T-helper 2 cell (primary cell): ENCODE measurements at places on chromosomes 12 and 14.

DNA sequence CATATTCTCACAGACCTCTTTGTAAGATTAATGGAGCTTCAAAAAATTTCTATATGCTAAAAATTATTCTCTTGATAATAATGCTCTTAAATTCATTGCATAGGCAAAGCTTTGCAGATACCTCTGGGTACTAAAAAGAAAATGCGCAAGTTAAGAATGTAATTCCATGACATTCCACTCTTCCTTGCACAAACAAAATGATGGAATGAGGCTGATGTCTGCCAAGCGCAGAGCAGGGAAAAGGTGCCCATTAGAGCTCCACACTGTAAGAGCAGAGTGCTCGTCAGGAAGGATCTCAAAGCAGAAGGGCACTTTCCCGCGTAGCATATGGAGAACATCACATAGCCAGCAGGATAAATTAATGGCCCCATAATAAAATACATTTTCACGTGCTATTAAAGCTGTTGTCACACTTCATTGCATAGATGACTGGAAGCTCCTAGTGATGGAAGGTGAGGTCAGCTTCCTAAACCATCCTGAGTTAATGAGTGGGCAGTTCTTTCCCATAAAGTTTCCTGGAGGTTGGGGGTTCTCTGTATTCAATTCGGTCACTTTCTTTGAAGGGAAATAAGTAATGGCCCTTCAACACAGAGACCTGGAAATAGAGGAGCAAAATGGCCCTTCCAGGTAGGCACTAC lies 1058.9 kb downstream of the GALC start:
- DNase-seq: no peak

DNA sequence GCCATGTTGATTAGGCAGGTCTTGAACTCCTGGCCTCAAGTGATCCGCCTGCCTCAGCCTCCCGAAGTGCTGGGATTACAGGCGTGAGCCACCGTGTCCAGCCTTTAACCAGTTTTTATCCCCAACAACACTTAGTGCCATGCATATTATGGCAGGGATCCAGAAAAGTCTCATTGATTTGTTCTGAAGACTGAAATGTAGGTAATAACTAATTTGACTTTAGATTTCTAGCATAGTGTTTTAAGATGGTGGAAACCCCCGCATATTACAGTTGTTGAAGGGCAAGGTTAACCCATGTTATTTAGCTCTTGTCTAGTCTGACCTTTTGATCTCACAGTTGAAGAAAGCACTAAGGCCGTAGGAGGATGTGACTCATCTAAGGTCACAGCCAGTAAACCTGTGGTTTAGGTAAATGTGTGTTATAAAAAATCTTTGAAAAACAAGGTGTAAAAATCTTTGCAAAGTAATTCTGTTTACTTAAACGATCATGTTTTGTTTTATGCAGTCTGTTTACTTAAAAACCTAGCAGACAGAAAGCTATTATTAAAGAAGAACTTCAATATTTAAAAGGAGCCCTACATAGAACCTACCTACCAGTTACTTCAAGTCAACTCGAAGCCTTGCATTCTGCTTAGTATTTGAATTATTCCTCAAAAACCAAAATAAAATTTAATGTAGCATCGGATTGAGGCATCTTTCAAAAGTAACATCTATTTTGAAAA lies 24.8 kb downstream of the BICDL1 start:
- peak; percentile 18 for DNase-seq

DNA sequence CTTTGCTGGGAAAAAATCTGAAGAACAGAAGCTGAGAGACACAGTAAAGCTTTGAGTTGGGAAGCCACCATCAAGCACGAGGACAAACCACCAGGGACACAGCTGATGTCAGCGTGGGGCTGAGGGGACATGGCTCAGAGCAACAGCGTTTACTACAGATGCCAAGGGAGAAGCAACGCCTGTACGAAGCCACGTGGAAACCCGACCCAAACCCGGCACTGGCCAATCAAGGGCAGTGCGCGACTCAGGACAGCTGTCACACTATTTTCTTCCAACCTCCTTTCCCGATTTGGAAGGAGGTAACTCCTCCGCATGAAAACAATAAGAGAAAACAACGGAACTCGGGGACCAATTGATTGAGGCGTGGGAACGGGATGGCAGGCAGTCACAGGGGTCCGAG lies 20.2 kb upstream of the CHGA start:
- no peak for DNase-seq

- DNase-seq: no peak
Observed at GRCh38 chr12:98644433-98644711, 216 bp downstream of the IKBIP start.

DNA sequence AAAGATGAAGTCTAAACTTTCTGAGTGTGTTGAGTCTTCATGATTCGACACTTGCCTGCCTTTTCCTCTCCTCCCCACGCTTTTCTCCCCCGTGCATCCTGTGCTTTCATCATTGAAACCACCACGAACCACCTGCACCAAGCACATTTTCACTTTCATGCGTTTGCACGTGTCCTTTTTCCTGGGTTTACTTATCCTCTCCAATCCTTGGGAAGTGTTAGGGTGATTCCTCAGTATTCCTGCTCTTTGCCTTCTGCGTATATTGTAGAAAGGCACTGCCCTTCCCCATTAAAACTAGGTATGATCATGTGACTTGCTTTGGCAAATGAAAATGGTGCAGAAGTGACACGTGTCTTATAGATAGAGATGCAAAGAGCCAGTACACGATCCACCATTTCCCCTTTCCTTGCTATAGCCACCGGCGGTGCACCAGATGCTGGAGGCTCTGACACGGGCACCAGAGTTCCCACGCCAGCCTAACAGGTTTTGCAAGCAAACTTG lies 106.6 kb downstream of the BRMS1L start:
- no peak for DNase-seq

GRCh38 chr14:92198804-92199203 lies 77.0 kb downstream of the CPSF2 start:
- no peak for DNase-seq

- DNase-seq: no peak
Observed at GRCh38 chr12:64729909-64730587, 29.2 kb downstream of the GNS start.

DNA sequence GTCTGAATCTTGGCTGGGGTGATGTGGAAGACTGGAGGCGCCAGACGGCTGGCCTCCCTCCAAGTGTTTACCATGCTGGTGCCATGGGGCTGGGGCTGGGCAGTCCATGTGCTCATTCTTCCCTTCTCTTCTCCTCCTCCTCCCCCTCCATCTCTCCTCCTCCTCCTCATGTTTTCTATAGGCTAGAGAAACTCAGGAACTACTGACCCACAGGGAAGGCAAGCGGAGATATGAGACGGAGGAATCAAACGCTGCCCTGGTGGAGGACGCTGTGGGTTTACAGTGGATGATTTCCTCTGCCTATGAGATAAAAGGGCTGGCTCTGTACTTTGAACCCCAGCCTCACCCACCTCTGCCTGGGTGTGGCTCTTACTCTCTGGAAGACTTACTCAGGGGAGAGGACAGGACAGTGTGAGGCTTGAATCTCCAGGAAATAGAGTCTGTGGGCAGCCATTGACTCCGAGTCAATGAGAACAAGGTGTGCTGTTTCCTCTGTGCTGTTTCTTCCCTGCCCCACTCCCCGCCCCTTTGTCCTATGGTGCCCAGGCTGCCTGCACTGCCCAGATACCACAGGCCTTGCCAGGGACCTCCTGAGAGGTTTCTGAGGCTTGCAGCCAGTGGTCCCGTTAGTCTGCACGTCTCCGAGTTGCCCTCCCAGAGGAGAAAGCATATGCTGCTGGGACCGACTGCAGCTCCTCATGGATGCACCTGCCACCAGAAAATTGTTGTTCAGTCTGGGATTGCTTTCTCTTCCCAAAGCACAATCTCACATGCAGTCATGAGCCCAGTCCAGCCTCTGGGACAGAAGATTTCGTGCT lies 132.6 kb upstream of the ARHGAP5 start:
- no peak for DNase-seq

- DNase-seq: peak; percentile 57
Observed at GRCh38 chr12:47990351-47991105, 13.7 kb downstream of the COL2A1 start.

DNA sequence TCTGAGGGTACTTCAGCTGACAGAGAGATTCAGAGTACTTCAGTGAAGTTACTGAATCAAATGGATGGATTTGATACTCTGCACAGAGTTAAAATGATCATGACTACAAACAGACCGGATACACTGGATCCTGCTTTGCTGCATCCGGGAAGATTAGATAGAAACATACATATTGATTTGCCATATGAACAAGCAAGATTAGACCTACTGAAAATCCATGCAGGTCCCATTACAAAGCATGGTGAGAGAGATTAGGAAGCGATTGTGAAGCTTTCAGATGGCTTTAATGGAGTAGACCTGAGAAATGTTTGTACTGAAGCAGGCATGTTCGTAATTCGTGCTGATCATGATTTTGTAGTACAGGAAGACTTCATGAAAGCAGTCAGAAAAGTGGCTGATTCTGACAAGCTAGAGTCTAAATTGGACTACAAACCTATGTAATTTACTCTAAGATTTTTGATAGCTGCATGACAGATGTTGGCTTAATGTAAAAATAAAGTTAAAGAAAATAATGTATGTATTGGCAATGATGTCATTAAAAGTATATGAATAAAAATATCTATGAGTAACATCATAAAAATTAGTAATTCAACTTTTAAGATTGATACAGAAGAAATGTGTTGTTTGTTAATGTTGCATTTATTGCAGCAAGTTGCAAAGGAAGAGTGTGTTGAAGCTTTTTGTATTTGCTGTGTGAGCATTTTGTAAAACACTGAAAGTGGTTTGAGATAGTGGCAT lies 136.1 kb upstream of the RAP1B start:
- no peak for DNase-seq

DNA sequence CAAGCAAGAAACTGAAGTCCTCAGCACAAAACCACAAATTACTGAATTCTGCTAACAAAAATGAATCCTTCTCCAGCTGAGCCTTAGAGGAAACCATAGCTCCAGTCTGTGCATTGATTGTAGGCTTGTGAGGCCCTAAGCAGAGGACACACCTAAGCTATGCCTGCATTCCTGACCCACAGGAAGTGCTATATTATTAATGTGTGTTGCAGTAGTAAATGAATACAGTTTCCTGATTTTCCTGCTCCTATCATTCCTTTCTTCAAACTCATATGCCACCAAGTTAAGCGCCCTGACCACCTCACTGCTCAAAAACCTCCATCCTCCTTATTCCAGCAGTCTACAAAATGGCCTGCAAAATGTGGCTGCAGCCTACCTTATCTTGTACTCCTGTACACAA lies 151.9 kb upstream of the ABCD2 start:
- no peak for DNase-seq

DNA sequence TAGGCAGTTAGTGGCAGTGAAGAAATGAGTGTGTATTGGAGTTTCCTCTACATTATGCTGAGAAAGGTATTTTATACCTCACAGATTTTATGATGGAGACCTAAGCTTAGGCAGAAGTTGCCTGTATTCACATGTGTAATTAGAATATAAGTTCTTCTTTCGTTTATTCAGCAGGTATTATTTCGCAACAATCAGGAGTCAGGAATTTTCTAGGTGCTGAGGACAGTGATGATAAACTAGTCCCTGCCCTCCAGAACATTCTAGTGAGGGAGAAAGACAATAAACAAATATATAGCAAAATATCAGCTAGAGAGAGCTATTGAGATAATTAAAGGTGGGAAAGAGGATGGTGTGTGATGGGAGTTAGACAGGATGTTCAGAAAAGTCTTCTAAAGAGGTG lies 345.7 kb downstream of the GRIN2B start:
- no peak for DNase-seq

DNA sequence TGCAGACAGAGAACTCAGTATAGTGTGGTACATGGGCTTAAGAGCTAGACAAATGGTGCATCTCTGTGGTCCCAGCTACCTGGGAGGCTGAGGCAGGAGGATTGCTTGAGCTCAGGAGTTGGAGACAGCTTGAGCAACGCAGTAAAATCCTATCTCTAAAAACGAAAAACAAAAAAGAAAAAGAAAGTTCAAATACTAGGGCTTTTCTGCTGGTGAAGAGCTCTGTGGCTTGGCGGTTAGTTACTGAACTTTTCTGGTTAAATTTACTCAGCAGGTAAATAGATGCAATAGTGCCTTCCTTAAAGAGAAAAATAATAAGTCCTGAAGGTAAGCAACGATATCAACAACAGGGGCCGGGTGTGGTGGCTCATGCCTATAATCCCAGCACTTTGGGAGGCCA lies 31.4 kb upstream of the RAP1B start:
- DNase-seq: no peak

GRCh38 chr12:98863167-98863566 lies 218.1 kb downstream of the APAF1 start:
- DNase-seq: no peak

DNA sequence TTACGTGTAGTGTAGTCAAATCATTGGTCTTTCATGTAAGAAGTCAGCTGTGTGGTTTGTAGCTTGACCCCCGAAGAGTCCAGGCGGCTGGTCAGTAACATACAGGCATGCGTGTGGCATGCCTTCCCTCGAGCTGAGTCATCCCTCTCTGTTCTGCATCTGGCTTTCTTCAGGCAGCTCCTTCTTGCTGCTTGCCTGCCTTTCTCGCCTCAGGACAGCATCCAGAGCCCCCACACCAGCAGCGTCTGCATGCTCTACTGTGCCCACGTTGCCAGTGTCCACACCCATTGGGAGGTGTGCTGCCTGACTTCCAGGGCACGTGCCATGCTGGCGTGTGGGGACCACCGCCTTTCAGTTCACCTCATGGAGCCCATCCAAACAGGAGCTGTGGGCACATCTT lies 96.8 kb downstream of the EP400 start:
- no peak for DNase-seq

- no peak for DNase-seq
Observed at GRCh38 chr14:39875028-39875427, 442.8 kb upstream of the FBXO33 start.

- DNase-seq: no peak
Observed at GRCh38 chr12:124369055-124369826, 74.3 kb downstream of the RFLNA start.

DNA sequence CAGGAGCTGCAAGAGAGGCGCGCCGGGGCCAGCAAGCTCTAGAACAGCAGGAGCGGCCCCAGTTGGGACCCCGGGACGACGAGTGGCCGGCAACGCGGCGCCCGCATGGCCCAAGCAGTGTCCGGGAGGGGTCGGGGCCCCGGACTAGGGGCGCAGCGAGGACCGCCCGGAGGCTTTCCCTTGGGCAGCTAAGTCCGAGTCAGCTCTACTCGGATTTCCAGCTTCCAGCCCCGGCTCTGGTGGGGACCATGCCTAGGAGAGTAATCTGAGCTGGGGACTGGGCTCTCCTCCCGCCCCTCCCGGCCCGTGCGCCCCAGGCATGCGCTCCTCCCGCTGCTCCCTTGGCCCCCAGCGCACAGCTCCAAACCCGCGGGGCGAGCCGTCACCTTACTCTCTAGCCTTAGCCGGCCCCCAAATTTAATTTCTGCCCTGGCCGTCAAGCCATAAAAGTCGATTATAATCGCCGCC lies 41.6 kb upstream of the CAPRIN2 start:
- no peak for DNase-seq

GRCh38 chr14:77024171-77024691 lies 4.3 kb downstream of the IRF2BPL start:
- DNase-seq: peak; percentile 97

GRCh38 chr14:91573894-91574837 lies 64.1 kb upstream of the PPP4R3A start:
- DNase-seq: peak; percentile 55

GRCh38 chr14:76307786-76308780 lies 67.9 kb upstream of the ESRRB start:
- DNase-seq: no peak

- DNase-seq: no peak
Observed at GRCh38 chr12:1305063-1305434, 289.3 kb downstream of the FBXL14 start.
